Lung microvascular endothelial cell (primary cell): ENCODE measurements at places on chromosomes 2 and 18. TPM values are rescaled to one million over a fixed set of nuclear protein-coding genes. Genes with fewer than 3 reads are reported as not detected.

DNA sequence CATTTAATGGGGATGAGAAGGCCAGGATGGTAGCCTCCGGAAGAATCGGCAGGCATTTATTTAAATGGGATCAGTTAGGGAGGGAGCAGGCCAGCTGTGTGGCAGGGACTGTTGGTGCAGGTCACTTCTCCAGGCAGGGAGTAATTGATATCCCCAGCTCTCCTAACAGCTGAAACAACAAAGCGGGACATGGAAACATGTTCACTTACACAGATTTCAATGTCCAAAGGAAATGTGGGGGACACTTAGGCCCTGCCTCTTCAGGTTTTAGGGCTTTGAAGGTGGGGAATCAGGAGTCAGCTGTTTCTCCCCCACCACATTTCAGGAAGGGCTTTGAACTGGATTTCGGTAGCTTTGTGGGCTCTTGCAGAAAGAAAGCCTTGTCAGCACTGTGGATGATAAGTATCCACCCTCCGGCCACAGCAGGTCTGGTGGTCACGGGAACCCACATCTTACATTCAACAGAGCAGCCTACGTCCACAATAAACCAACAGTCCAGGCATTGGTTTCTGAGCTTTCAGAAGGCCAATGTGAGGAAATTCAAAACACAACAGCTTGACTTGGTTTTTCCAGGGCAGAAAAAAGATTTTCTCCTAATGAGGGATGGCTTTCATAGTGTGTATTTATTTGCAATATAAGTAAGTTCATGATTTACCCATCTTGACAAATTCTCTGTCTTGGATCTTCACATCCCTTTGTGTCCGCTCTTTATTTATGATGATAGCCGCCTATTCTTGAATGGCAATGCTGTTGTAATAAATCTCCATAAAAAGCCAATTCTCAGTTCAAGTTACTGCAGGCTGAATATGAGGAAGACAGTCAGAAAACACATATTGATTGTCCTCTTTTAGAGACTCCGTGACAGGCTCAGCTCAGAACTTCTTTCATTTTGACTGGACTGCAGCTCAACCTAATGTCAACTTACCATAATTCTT, 96.6 kb upstream of the NRP2 start:
- no peak for DNase-seq

GRCh38 chr2:167933097-167933814, 314.1 kb downstream of the STK39 start:
- no peak for DNase-seq

DNA sequence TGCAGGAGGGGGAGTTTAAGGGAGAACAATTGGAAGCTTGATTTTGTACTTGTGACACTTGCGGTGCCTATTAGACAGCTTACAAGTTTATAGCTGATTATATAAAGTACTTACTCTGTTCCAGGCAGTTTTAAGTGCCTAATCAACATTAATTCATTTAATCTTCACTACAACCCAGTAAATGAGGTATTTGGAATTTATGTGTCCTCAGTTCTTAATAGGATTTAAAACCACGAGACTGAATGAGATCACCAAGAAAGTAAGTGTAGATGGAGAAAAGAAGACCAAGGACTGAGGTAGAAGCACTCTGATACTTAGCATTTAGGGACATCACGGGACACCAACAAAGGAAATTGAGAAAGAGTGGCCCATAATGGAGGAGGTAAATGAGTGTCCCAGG, 49.8 kb downstream of the ZC3H15 start:
- no peak for DNase-seq

DNA sequence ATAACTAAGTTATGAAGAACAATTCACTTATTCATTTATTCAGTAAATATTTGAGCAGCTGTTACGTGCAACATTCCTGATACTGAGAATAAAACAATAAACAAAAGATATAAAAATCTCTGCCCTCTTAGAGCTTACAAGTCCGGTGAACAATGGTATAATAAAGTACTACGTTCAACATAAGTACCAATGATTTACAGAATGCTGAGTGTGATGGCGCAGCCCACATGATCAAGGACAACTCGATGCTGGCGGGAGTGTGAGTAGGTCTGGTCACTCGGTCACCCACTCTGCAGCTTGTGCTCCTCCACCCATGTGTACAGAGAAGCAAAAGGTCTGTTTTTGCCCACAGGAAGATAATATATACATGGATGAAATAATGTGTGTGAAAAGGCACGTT, 254.3 kb downstream of the BCL11A start:
- DNase-seq, result no peak

DNA sequence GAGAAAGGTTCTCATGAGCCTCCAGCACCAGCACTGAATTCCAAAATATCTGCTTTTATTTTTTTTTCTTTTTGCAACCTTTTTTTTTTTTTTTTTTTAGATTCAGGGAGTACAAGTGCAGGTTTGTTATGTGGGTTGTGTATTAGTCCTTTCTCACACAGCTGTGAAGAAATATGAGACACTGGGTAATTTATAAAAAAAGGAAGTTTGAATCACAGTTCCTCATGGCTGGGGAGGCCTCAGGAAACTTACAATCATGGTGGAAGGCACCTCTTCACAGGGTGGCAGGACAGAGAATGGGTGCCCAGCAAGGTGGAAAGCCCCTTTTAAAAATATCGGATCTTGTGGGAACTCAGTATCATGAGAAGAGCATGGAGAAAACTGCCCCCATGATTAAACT, 7.9 kb upstream of the TMX3 start:
- no peak for DNase-seq

DNA sequence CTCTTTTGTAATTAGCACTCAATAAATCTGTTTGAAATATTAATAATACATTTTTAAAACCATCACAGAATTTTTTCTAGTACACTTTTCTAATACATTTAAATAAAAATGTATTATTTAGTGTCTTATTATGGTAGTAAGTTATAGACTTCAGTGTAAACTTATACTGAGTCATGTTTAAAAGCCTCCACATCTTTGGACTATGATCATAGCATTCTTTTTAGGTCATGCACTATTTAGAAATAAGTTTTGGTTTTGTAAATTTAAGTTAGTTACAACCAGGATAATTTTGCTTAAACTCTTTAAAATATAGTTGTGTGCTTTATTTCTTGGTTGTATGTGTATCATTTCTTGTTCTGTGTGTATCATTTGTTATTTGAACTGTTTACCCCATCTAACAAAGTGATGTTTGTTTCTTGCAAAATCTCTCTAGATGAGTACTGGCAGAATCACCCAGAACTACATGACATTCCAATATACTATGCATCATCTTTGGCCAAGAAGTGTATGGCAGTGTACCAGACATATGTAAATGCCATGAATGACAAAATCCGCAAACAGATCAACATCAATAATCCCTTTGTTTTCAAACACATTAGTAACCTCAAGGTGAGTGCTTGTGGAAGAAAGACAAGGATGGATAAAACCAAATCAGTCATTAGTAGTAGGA, 16.7 kb downstream of the CPSF3 start:
- no peak for DNase-seq

DNA sequence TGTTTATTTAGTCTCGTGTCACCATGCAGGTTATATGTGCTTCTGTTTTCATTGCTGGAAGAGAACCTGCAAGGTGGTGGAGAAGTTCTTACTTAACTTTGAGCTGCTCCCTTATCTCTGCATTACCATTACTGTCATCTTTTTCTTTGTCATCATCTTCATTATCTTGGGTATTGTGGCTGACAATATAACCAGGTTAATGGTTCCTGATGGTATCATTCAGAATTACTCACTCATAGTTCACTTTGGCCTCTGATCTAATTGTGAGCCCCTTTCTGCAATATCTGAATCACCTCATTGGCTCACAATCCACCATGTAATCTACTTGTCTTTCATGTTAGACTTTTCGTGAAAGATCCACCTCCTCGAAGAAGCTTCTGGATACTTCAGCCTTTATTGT, 5.0 kb downstream of the CD28 start:
- DNase-seq, result no peak

DNA sequence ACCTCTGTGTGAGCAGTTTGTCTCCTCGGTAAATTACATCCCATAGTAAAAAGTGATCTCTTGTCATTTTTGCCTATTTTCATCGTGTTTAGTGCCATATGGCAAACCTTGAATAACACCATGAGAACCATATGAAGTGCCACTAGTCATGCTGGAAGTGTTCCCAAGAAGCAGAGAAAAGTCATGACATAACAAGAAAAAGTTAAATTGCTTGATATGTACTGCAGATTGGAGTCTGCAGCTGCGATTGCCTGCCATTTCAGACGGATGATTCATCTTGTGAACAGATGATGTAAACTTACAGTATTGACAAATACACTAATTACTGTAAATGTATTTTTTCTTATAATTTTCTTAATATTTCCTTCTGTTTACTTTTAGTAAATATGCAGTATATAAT, 846.7 kb downstream of the BCL11A start:
- no peak for DNase-seq

DNA sequence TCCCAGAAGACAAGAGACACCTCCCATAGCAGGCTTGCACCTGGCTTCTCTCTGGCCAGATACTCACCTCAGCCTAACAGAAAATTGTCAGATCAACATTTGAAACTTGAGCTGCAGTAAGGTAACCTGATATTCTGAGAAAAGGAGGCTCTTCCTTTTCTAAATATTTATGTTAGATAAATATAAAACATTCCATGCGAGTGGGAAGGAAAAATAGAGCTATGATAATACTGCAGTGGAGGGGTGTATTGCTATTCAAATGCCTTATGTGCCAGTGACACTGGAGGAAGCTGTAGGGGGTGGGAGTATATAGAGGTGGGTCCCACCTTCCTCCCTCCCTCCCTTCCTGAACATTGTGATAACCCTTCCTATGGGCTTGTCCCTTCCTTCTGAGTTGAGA, 515.5 kb upstream of the CHAC2 start:
- no peak for DNase-seq

GRCh38 chr2:120845277-120845676, 109.6 kb downstream of the GLI2 start:
- DNase-seq, result no peak

DNA sequence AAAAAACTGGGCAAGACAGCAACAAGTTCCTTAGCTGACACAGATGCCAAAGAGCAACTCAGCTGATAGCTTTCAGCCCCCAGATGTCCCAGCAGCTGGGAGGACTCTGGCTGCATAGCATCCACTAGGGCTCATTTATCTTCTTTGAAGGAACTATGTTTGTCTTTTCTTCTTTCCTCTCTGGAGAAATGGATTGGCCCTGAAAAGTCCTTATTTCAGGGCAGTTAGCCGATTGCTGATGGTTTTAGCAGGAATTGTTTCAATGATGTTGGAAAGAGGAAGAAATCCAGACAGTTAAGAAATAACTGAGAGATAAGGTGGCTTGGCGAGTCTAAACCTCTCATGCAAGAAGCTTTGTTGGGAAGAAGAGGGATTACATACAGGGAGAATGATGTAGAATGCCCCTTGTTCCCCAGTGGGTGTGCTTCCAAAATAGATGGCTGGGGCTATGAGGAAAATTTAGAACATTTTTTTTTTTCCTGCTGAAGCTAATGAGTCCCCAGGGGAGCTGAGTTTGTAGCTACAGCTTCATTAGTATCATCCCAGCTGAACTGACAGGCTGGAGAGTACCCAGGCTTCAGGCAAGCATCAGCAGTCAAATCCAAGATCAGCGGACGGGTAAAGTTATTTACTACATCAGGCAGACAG, 33.6 kb upstream of the SERPINE2 start:
- no peak for DNase-seq

- DNase-seq, result no peak
Observed at GRCh38 chr18:75344161-75344560, 83.3 kb downstream of the SMIM21 start.

DNA sequence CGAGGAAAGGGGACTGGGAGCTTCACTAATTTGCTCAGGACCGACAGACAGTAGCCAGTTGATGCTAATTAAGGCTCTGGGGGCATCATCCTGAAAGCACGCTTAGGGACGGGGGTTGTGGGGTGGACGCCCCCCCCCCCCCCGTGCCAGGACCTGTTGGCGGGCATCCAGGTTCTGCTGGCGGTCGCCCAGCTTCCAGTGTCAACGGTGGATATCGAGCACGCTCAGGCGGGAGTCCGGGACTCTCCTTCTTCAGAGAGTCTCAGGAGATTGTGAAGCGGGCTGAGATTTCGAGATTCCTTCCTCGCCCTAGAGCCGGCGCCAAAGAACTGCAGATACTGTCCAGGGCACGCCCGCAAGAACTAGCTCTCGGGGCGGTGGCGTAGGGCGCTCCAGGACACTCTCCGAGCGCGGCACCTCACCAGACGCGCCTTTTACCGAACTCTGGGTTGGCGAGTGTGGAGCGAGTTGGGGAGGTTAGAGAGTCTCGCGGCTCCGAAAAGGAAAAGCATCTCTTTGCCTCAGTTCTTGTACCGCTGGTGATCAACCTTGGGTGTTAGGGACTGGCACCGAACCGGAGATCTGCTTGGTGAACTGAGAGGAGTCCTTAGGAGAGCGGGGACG, 5.6 kb downstream of the RAX start:
- no peak for DNase-seq

GRCh38 chr2:157355618-157356017, 30.0 kb upstream of the ERMN start:
- DNase-seq, result no peak

DNA sequence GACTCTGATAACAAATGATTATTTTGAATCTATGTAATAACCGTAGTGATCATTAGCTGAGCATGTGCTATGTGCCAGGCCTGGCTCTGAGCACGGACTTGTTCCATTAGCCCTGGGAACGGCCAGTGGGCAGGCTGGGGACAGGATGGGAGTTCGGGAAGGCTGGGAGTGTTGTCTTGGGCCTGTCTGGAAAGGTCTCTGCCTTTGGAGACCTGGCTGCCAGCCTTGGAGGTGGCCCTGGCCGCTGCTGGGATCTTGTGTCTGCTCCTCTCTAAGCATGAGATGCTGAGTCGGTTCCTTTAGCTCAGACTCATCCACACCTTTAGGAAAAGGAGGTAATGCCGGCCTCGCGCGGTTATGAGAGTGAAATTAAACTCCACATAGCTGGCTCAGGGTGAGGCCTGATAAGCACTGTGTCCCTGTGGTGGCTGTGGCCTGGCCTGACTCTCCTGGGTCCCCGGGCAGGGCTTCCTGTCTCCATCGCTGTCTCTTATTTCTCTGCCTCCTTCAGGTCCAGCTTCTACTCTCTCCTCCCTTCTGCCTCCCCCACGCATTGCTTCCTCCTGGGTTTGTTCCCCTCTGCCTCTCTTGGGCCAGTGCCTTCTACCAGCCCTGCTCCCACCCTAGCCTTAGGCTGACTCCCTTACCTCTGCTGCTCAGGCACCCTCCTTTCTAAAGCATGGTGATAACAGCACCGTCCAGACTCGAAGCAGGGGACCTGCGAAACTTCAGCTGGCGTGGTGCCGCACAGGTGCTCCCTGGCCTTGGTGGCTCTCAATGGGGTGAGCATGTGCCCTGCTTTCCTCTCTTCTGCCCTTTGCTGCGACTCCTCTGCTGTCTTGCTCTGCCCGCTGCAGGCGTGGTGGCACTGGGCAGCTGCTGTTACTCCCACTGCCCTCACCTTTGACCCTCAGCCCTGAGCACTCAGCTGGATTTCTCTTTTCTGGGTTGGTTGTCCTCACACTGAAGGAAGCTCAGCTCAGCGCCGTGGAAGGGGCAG, 41.8 kb downstream of the NCK2 start:
- no peak for DNase-seq

SPP2 gene
- not detected in 2 replicates for total RNA-seq

MROH2A gene
- not detected in 2 replicates for total RNA-seq

MC5R gene
- total RNA-seq, result not detected in 2 replicates

PIK3C3 gene
- total RNA-seq, result 18.5 and 26.8 TPM in 2 replicates

TDRD15 gene
- not detected in 2 replicates for total RNA-seq

ADAM23 gene
- total RNA-seq, result 0.60 and 1.5 TPM in 2 replicates

PLEKHH2 gene
- under 0.01 TPM in 1 of 2 replicates, not detected in the other for total RNA-seq
